Breast epithelium (tissue), 4 donors: ENCODE measurements at places on chromosomes 3 and 15. TPM values are rescaled to one million over a fixed set of nuclear protein-coding genes. Genes with fewer than 3 reads are reported as not detected.

DNA sequence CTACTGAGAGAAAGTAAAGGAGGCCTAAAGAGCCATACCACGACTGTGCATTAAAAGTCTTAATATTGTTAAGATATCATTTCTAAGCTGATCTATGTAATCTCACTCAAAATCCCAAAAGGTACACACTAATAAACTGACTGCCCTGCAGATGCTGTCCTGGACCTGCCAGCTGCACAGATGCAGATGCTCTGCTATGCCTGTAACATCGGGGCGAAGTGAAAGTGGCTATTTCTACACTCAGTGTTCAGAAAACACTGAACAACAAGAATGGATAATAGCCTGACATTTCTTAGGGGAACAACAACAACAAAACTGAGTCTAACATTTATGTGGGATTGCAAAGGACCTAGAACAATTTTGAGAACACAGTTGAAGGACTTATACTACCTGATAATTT lies 31.9 kb downstream of the RAD18 start:
- DNase-seq: no peak

DNA sequence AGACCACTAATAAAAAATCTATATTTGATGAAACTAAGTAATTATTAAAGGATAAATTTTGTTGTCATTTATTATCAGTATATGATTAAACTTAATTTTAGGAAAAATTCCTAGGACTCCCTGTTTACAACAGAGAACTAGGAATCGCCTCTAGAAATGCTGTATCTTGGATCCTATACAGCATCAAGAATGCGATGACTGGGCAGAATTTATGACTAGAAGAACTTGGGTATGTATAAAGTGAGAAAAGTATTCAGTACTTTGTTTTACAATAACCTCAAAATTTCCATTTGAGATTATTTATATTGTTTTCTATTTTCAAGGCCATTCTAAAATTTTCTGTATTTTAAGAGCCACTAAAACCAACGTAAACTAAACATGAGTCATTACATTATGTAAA lies 82.3 kb upstream of the AGTR1 start:
- no peak for DNase-seq

GRCh38 chr3:16280671-16281070 lies 15.7 kb downstream of the OXNAD1 start:
- DNase-seq: no peak

DNA sequence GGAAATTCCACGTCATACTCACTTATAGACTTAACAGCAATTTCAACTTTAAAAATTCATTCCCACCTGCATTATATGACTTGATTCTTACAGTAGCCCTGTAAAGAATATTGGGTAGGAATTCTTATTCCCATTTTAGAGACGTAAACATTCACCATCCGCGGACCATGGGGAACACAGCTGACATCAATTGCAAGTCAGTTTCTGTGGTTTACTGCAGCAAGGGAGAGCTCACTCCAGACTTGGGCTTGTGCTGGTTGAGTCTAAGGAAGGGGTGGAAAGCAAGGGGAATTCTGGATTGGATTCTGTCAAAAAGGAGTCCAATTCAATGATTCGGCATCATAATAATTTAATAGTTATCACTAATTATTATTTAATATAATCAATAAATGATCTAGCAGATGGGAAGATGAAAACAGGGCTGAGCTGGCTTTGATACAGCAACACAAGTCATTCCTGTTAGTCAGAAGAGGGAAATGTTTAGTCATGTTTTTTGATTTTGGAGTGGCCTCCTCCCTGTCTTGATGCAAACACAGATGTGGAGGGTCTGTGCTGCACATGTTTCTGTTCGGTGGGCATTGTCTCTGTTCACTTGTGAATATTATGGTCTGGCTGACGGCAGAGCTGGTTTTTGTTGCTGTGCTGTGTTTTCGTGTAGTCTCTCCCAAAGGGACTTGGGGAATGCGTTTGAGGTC lies 9.7 kb downstream of the LIPC start:
- DNase-seq: no peak

- no peak for DNase-seq
These were observed 730.2 kb downstream of the TUSC7 start for GRCh38 chr3:117439812-117440211.

GRCh38 chr3:124633524-124633923 lies 96.7 kb upstream of the UMPS start:
- DNase-seq: no peak

The NECTIN3 gene
- 17.1 TPM for total RNA-seq
